Right cardiac atrium (tissue), 5 donors: ENCODE measurements at places on chromosomes 2 and 18. TPM values are rescaled to one million over a fixed set of nuclear protein-coding genes. Genes with fewer than 3 reads are reported as not detected.

DNA sequence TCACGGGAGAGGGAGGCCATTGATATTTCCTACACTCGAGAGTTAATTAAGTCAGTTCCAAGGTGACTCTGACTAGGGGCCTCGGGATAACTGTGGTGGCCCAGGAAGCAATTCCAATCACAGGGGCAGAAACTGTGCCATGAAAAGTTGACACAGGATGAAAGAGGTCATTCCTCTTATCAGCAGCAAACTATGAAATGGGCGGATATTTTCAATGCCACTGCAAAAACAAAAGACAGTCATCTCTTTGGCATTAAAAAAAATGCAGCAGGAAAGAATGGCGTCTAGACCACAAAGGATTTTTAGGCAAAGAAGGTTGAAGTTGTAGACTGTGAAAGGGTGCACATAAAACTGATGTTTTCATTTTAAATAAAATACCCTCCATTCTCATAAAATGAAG lies 50.0 kb downstream of the TGIF1 start:
- DNase-seq, result no peak

DNA sequence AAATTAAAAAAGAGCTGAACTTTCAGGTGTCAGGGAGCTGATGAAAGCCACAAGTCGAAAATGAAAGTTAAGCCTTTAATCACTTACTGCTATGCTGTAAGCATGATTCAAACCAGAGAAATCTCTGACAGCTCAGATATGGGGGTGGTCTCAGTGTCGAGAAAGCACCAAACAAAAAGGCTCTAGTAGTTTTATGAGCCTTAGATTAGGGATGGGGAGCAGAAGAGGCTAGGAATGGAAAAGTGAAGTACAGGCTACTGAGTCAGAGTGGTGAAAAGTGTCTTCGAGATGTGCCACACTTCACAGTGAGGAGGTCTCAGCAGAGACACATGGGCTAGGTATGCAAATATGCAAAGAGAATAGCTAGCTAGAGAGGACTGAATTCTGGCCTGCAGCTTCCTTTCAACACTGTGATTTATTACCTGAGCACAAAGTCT lies 482.2 kb downstream of the SPAG16 start:
- no peak for DNase-seq

GRCh38 chr2:201618744-201619662 lies 24.3 kb downstream of the TMEM237 start:
- peak; percentile 95 for DNase-seq

GRCh38 chr2:162196638-162197037 lies 44.6 kb upstream of the GCG start:
- no peak for DNase-seq

GRCh38 chr2:171386627-171387026 lies 47.2 kb downstream of the METTL8 start:
- no peak for DNase-seq

GRCh38 chr2:35356332-35356731 lies 999.2 kb upstream of the CRIM1 start:
- no peak for DNase-seq

The SCN1A gene
- total RNA-seq, result 0.06 TPM

The ACTG2 gene
- total RNA-seq, result 3.6 TPM
